ENCODE measurements at places on chromosomes 3 and 15.
A peak's percentile ranks its signal among the peaks of the same experiment; 100 is the strongest.

GRCh38 chr3:185059766-185060165 lies 93.1 kb downstream of the C3orf70 start:
- DNase-seq: no peak

DNA sequence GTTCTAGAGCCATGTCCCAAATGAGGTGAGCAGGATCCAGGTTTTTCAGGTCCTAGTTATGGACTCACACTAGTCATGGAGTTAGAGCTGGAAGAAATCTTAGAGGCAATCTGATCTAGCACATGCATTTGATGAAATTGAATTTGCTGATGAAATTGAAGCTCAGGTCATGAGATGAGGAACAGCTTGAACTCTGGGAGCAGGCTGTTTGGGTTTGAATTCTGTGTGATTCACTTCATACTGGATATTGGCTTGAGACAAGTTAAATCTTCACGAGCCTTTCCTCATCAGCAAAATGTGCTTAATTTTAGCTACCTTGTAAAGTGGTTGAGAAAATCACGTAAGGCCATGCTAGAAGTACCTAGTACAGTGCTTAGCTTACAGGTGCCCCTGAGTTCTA lies 33.5 kb upstream of the PARL start:
- DNase-seq: no peak

DNA sequence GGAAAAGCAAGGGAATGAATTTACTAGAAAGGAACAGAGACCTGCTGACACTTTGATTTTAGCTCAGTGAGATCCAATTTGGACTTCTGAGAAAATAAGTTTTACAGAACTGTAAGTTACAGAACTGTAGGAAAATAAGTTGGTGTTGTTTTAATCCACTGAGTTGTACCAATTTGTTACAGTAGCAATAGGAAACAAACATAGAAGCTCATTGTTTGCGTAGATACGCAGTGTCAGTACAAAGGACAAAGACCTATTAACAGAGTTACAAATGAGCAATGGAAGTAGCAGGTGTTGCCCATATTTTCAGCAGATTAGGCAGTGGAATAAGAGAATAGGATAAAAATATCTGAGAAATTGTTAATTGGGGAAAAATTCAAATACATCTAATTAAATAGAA lies 385.8 kb upstream of the CNTN6 start:
- DNase-seq: no peak

- DNase-seq: peak; percentile 64
Observed at GRCh38 chr15:22227411-22228100, 147.2 kb downstream of the OR4M2 start.

GRCh38 chr15:95836536-95836935 lies 494.0 kb upstream of the NR2F2 start:
- no peak for DNase-seq

GRCh38 chr15:63492541-63493077 lies 11.8 kb upstream of the USP3 start:
- DNase-seq: no peak

- no peak for DNase-seq
Observed at GRCh38 chr15:38674448-38674847, 109.8 kb upstream of the RASGRP1 start.

DNA sequence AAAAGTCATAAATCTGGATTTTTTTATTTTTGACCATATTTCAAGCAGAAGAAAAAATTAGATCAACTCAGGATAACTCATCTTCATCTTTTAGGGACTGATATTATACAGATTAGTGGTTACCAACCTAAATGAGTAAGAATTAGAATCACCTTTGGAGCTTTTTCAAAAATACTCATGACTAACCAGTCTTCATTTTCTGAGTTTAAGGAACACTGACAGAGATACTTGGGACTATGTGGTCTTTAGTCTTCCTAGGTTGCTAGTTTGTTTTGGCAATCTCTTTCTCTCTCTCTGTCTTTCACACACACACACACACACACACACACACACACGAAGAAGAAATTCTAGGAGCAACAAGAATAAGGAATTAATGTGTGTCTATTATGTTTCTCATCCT lies 50.1 kb downstream of the TMOD3 start:
- no peak for DNase-seq

DNA sequence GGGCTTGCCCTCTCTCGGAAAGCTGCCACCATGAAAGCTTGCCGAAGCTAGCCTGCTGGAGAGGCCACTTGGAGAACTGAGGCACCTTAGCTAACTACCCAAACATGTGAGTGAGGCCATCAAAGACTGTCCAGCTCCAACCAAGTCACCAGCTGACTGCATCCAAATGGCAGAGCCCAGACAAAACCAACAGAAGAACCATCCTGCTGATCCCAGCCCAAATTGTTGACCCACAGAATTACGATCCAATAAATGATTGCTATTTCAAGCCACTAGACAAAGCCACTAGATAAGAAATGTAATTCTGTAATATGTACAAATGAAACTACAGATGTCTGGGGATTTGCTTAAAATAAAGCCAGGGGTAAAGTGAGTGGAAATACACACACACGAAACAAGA lies 109.8 kb upstream of the TRPM1 start:
- no peak for DNase-seq

DNA sequence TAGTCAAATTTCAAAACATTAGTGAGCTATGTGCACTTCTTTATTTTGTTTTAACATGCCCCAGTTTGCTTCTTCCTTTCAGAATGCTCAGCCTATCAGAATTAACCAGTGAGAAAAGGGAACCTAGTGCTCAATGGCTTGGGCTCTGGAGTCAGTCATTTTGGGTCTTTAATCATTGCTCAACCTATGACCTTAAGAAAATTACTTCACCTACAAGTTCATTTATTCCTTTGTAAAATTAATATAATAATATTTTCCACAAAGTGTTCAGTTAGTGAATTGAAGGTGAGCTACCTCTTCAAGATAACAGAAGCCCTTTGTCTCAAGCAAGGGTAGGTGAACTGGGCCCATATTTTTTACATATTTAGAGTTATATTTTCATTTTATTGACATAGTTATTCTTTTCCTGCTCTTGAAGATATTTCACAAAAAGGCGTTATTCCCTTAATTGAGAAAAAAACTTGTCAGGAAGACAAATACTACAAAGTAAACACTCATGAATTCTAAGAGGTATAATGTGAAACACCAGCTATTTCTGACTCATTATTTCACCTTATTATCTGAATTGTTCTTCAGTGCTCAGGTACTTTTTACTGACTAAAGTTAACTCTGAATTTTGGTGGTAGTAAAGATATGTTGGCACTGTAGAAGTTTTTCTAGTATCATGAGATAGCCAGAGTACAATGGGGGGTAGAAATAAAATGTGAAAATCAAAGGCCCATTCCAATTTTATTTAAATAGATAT lies 415.5 kb downstream of the NAALADL2 start:
- DNase-seq: no peak

- no peak for DNase-seq
Observed at GRCh38 chr15:41536866-41537265, 7.2 kb downstream of the RPAP1 start.

DNA sequence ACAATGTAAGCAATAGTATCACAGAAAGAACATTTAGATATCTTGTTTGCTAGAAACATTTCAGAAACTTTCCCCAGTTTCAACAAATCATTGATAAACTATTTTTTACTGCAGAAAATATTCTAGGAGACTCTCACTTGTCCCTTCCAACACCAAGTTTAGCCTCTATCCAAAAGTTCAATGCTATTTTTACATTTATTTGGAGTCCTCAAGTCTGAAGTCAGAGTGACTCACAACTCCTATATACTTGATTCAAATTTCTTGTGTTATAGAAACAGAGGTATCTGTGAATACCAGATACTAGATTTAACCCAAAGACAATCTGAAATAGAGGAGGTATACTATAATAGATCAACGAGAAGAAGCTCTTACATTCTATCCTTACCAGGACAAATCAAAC lies 49.6 kb downstream of the RFX7 start:
- no peak for DNase-seq

DNA sequence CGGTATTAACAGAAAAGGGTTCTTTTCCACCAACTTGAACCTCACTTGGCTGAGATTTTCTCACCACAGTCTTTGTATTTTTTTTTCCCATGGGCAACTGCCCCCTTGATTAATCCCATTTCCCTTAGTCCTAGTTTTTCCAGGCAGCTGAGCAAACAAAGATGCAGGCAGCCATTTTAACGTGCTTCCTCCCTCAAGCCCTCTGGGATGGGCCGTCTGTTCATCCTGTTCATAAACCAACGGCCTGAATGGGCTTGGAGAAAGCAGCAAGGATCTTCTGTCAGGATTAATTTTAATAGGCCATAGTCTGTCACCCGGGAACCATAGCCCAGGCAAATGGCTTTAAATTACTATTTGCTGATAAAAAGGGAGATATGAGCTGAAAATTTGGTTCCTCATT lies 10.4 kb upstream of the POLR2M start:
- DNase-seq: no peak

DNA sequence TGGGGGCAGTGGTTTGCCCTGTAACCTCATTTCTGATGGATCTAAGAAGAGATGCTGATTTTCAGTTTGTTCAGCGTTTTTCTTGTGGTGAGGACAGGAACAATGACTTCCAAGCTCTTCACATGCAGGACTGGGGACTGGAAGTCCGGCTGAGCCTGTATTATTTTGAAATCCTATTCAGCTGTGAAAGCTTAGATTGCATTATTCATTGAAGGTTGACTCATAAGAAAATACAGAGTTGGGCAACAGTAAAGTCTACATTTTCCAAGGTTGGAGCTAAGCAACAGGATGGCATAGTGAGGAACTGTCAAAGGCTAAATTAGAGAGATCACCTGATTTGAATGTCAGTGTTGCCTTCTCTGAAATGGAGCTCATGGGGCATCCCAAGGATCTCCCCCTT lies 230.9 kb upstream of the FEZF2 start:
- DNase-seq: no peak

GRCh38 chr15:57343048-57343447 lies 33.3 kb upstream of the CGNL1 start:
- no peak for DNase-seq
